CD4-positive, alpha-beta memory T cell (primary cell): ENCODE measurements at places on chromosomes 7 and 10.
A peak's percentile ranks its signal among the peaks of the same experiment; 100 is the strongest.

DNA sequence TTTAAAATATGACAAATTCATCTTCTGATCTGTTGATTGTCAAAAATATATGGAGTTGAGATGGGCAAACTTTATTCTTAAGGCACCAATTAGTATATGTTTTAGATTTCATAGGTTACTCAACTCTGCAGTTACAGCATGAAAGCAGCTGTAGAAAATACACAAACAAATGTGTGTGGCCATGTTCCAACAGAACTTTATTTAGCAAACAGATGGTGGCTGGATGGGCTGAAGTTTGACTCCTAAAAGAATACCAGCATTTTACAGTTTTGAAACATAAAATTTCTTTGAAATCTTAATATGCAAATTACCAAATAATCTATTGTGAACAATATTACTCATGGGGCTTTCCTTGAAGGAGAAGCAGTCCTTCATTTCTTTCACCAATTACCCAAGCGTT lies 1206.0 kb upstream of the LRRTM3 start:
- DNase-seq, result no peak

DNA sequence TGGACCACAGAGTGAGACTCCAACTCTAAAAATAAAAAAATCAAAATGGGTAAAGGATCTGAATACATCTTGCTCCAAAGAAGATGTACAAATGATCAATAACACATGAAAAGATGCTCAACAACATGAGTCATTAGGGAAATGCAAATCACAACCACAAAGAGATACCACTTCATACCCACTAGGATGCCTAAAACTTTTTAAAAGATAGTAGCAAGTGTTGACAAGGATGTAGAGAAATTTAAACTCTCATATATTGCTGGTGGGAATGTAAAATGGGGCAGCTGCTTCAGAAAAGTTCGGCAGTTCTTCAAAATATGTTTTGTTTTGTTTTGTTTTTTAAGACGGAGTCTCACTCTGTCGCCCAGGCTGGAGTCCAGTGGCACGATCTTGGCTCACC lies 45.7 kb upstream of the GTF2IRD1 start:
- DNase-seq, result no peak

- DNase-seq, result no peak
Measured at GRCh38 chr10:69819716-69820506, 18.2 kb downstream of the COL13A1 start.

GRCh38 chr10:137031-137430 lies 1.8 kb downstream of the ZMYND11 start:
- DNase-seq, result peak; percentile 65

GRCh38 chr10:132497063-132497680 lies 40.4 kb upstream of the INPP5A start:
- no peak for DNase-seq

DNA sequence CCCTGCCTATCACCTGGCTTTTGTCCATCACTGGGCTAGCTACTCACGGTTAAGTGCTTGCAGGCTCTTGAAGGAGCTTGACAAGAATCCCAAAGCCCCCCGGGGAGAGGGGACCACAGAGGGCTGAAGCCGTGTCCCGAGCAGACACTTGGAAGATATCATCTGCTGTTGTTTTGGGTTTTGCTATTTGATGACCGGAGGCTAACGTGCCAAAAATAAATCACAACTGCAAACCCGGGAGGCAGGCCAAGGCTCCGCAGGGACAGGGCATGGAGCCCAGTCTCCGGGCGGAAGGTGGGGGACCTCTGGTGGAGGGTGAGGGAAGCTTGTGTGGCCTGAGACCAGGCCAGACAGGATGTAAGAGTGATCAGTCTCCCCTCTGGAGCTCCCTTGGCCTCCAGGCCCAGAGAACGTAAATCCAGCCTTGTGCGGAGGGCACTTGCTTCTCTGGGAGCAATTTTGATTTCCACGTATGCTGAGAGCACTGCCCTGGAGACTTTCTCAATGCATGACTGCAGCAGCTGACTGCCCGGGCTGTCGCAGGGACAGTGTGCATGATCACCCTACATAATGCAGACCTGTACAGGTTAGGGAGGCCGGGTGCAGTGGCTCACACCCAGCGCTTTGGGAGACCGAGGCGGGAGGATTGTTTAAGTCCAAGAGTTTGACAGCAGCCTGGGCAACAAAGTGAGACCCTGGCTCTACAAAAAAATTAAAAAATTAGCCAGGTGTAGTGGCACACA lies at the start of gene PHKG1:
TSS of gene PHKG1 (minus strand) at position 164 of the 743 bp plus-strand sequence. CDS start 4,011 bp downstream, outside the sequence.
- DNase-seq, result no peak

- no peak for DNase-seq
Measured at GRCh38 chr7:56375173-56375572, 259.0 kb upstream of the NUPR2 start.

GRCh38 chr7:101243646-101244374 lies 1.1 kb downstream of the FIS1 start:
- no peak for DNase-seq

- no peak for DNase-seq
Measured at GRCh38 chr10:132654121-132654571, 116.6 kb downstream of the INPP5A start.

DNA sequence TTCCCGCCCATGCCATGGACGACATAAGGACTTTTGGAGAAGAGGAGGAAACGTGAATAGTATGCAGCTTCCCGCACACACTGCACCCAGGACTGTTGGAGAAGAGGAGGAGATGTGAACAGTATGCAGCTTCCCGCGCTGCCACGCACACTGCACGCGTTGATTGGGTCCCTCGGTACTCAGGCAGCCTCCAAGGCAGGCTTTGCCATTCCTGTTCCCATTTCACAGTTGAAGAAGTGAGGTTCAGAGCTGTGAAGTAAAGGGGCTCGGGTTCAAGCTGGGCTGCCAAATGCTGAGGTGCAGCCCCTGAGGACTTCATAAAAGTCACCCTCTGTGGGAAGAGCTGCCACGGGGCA lies 147.9 kb upstream of the FAM20C start:
- no peak for DNase-seq

- no peak for DNase-seq
Measured at GRCh38 chr7:105782391-105783042, 93.9 kb downstream of the ATXN7L1 start.

DNA sequence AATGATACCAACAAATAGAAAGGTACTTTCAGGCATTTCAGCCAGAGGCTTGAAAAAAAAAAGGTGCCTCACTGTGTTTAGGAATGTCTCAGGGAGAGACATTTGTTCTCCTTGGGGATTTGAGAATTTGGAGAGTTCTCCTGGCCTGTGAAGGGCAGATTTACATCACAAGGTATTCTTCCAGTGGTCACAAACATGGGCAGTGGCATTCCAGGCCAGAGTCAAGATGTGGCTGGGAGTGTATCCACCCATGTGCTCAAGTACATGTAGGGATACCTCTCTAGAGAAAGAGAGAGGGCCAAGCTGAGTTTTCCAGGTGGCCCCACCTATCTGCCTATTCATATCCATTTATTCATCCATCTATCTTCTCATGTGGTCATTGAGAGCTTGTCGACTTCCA lies 253.8 kb downstream of the LRMDA start:
- DNase-seq, result no peak

DNA sequence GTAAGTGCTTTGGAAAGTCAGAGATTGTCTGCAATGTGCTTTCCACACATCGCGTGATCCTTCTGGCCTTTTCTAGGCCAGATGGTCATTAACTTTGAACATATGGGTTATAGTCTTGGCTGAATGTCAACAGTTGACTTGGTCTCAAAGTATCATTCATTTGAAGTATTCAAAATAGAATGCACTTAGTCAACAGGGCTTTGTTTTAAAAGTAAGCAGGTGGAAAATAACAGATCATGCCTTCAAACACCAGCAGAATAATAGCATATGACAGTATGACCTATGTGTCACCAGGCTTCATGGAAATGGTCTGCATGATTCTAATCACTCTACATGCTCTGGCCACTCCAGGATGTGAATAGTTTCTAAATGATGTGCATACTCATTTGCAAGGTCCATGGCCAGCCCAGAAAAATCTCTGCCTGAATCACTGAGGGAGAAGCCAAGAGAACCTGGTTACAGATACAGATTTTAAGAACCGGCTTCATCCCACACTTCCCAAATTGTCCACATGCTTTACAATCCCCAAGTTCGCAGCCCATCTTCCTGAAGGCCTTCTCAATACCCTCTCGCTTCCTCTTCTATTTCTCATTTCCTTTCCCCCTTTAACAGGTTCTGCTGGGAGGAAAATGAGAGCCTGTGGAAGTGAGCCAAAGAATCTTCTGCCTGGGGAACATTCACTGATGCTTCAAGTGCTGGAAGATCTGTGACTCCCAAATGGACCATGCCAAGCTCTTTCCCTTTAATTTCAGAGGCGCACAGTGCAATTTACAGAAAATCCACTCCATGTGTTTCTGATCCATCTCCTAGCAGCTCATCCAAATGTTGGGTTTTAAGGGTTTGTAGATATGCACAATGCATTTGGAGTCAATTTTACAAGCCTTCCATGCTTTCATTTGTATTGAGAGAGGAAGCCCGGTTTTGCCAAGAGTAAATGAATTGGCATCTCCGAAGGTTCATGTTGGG lies 122.8 kb upstream of the GDF10 start:
- DNase-seq, result no peak

DNA sequence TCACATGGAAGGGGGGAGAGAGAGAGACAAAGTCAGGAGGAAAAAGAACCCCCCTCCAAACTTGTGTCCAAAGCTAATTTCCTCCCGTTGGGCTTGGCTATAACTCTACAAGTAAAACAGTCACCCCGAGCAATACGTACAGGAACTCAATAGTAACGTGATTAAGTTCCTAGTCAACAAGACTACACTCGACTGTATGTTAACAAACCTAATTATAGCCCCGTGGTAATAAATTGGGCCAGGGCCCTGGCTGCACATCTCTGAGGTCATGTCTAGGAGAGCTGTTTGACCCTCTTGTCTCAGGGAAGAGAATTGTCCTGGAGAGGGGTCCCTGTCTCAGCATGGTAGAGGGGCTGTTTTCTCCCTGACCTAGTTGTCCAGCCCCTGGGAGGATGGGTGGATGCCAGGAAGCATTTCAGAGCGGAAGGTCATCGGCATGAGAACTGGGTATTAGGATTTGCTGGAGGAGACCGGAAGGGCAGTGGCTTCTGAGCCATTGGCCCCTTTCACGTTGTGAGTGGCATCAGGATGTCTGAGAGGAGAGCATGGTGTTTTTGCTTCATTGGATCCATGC lies 60.2 kb upstream of the COMTD1 start:
- no peak for DNase-seq

GRCh38 chr7:50837965-50838364 lies 55.3 kb upstream of the GRB10 start:
- no peak for DNase-seq

DNA sequence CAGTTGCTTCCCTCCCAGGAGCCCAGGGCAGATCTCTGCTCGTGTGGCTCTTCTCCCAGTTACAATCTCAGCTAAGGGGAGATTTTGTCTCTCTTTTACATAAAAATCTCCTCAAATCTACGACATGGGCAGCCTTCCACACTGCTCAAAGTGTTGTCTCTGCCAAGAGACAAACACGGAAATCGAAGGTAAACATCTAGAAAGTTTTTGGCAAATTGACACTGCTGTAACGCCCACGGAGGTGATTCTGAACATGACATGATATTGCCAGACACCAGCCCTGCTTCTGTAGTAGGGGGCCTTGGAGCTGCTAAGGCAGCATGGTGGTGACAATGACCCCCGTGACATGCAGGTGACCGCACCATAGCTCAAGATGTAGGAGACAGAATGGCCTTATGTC lies 128.3 kb downstream of the CCDC3 start:
- no peak for DNase-seq

DNA sequence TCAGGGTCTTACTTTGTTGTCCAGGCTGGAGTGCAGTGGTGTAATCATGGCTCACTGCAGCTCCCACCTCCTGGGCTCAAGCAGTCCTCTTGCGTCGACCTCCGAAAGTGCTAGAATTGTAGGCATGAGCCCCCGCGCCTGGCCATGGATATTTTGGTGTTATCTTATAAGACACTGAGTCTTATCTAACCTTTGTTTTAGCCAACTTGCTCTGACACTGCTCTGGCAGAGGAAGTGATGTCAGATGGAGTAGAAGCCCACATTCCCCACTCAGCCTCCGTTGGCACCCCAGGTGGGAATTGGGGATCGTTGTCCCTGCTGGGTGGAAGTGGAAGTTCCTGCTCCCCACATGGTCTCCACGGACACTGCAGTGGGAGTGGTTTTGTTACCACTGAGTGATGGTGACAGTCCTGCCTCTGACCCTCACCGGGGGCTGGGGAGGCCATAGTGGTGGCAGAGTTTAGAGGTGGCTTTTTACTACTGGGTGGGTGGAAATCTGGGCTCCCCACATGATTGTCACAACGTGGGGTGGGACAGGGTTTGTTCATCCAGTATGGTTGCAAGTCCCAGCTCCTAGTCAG lies 98.9 kb downstream of the ANKRD61 start:
- no peak for DNase-seq

DNA sequence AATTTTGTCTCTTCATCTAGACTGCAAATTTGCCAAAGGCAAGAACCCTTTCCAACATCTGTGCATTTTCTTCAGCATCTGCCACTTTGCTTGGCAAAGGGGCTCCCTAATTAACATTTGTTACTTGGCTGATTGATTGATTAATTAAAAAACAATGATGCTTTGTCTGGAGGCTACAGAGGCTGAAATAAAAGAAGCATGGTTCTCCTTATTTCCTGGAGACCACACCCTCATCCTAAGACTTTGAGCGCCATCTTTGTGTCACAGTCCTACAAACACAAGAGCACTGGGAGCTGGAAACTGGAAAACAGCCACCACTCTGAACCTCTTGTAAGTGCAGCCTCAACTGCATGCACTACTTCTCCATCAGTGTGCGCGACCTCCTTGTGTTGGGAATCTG lies 189.2 kb downstream of the C7orf25 start:
- DNase-seq, result no peak

GRCh38 chr7:149731207-149731955 lies 42.0 kb downstream of the ZNF467 start:
- DNase-seq, result no peak

DNA sequence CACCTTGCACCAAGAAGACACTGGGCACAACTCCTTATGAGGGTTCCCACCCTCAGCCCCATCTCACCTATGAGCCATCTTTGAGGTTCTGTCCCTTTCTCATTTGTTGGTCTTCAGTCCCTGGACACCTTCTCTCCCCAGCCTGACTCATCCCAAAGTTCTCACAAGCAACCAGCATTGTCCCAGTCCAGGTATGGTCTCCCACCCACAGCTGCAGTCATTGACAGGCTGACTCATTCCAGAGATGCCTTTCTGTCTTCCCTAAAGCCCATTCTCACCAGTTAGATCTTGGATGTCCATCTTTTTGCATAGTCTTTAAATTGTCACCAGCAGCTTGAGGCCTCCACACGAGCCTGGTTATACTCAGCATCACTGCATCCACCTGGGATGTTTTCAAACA lies 26.7 kb upstream of the BMPR1A start:
- no peak for DNase-seq

DNA sequence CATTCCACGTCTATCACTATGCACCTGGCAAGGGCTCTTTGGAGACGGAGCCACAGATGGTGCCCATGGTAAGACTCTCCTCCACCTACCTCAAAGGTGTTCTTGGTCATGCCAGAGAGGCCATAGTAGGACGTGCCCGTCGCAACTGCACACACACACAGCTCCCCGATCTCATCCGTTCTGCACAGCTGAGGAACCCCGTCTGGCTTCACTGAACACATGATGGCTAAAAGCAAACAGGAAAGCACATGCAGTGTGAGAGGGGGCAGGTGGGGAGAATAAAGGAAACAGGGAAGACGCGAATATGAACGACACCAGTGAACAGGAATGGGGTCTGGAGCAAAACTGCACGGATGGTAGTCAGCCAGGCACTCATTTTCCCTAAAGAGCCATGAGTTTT lies 230.9 kb downstream of the ZMYND11 start:
- no peak for DNase-seq

GRCh38 chr7:22109761-22110160 lies 164.1 kb upstream of the CDCA7L start:
- no peak for DNase-seq
